Stimulated activated CD8-positive, alpha-beta memory T cell treated with anti-CD3 and anti-CD28 coated beads, Interleukin-15, amount 100 ng/mL, for 24 hours (primary cell): ENCODE measurements at places on chromosomes 7 and 10.

- no peak for DNase-seq
Measured at GRCh38 chr7:14761510-14762296, 140.8 kb downstream of the DGKB start.

- no peak for DNase-seq
Measured at GRCh38 chr7:155234950-155235789, 62.5 kb upstream of the INSIG1 start.

DNA sequence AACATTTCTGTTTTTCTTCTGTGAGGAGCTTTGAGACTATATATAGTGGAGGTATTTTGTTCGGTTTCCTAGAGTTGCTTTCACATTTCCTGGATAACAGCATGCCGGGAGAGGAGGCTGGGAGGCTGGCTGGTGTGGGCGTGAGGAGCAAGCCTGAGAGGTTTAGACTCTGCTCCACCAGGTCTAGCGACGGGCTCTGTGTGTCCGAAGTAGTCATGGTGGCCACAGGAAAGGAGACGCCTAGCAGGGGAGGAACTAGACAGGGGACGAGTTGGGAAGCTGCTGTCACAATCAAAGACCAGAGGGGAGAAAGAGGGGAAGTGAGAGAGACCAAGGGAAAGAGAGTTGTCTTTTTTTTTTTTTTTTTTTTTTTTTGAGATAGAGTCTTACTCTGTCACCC, 19.6 kb downstream of the PTPRE start:
- no peak for DNase-seq

GRCh38 chr10:7151538-7151937, 259.3 kb downstream of the SFMBT2 start:
- no peak for DNase-seq

DNA sequence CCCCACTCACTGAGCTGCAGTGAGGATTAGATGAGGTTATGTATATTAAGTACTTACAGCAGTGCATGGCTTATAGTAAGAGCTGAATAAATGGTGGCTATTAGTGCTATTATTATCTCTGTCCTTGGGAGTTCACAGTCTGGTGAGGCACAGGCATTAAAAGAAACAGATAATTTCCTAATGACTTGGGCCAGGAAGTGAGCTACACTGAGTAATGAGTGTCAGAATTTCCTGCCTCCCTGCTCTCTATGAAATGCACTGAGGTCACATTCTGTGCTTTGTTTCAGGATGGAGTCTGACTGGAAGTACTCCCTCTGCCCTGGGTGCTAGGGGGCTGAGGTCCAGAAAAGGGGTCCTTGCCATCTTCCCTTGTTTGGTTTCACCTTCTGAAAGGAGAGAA, 48.7 kb upstream of the LOXL4 start:
- no peak for DNase-seq

GRCh38 chr7:32219416-32219815, 149.2 kb upstream of the PDE1C start:
- DNase-seq = no peak

GRCh38 chr10:114172776-114173602, 1.0 kb downstream of the CCDC186 start:
- no peak for DNase-seq

- DNase-seq = no peak
Measured at GRCh38 chr10:21497177-21497807, 28.2 kb downstream of the SKIDA1 start.

GRCh38 chr10:129945941-129946760, 17.9 kb downstream of the EBF3 start:
- DNase-seq = no peak

DNA sequence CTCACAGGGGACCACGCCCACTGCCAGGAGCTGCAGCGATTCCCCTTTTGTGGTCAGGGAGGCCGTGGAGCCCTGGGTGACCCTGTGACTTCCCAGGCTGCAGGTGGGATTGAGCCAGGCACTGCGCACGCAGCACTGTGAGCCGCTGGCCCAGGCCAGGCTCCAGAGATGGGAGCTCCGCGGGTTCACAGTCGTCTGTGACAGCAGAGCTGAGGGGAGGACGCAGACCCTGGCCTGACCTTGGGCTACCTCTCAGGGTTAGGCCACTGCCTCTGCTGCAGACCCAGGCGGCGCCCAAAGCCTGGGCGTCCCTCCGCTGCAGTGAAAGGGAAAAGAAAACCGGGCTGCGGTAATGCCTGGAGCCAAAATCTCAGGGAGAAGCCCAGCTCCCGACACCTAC, 107.5 kb upstream of the GPR26 start:
- no peak for DNase-seq

DNA sequence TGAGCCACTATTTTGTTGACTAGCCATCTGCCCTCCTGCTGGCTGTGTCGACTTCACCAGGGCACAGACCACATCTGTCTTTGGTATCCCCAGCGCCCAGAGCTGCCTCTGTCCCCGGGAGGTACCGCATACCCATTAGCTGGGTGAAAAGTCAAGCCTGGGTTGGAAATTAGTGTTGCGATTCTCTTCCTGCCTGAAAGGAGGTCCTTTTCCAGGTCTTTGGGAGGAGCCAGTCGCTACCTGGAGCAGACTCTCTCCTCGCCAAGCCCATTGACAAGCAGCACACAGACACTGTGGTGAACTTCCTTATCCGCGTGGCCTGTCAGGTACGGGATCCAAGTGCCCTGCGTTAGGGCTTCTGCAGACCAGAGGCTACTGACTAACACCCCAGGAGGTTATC, 79.4 kb downstream of the TRRAP start:
- DNase-seq = no peak

DNA sequence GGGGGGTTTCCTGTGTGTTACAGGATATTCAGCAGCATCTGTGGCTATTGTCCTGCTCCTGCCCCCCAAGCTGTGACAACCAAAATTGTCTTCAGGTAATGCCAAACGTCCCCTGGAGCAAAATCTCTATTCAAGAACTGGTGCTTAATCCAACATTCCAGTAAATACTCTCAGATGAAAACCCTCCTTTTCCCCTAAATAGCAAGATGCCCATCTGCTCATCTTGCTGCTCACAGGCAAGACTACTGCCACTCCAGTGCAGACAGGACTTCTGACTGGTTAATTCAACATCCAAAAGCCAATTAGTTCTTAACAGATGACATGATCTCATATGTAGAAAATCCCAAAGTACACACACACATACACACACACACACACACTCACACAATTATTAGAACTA, 20.5 kb upstream of the JAZF1 start:
- no peak for DNase-seq

GRCh38 chr10:63539994-63540393, 18.8 kb downstream of the REEP3 start:
- no peak for DNase-seq

- no peak for DNase-seq
Measured at GRCh38 chr10:102281102-102281487, 35.8 kb downstream of the GBF1 start.

GRCh38 chr7:84230491-84230890, 35.9 kb upstream of the SEMA3A start:
- DNase-seq = no peak

DNA sequence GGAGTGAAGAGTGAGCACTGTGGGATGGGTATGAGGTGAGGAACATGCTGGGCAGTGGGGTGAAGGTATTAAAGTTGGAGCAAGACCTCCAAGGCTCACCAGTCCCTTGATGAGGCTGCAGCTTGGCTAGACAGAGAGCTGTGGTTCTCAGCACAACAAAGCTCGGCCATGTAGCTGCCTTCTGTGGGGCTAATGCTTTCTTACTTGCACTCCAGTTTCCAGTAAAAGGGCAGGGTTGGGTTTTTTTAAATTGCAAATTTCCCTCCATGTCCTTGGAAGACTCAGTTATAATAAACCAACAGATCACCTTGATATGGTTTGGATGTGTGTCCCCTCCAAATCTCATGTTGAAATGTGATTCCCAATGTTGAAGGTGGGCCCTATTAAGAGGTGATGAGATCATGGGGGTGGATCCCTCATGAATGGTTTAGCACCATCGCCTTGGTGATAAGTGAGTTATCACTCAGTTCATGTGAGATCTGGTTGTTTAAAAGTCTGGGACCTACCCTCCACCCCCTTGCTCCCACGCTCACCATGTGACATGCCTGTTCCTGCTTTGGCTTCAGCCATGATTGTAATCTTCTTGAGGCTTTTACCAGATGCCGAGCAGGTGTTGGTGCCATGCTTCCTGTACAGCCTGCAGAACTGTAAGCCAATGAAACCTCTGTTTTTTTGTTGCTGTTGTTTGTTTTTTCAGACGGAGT, 55.9 kb downstream of the ATXN7L1 start:
- DNase-seq = no peak

GRCh38 chr7:82578430-82578829, 134.9 kb upstream of the CACNA2D1 start:
- DNase-seq = no peak

DNA sequence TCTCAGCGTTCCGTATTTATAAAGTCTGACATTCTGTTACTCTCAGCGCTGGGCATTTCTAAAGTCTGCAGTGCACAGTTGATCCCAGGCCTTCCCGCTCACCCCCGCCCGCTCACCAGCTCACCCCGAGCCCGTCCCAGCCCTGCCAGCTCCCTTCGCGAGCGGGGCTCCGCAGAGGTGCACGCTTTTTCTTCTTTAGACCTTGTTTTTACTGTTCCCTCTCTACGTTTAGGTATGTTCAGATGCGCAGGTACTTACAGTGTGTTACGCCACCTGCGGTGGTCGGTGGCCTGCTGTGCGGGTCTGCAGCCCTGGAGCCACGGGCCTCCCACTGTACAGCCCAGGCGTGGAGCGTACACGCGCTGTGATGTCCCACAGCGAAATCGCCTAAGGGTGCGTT, 28.8 kb downstream of the NKX6-2 start:
- DNase-seq = no peak

DNA sequence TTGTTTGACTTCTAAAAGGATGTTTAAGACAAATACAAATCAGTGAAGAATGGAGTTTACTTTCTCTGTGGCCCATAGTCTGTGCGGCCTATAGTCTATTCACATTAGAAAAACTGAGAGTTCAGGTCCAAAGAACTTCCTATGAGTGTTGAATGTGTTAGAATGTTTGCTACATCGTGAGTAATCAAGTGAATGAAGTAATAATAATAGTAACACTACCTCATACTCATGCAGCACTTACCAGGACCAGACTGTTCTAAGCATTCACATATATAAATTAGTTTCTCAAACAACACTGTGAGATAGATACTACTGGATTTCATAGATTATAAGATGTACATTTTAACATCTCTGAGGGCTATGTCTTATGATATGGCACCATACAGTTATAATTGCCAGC, 70.4 kb downstream of the RALA start:
- no peak for DNase-seq

DNA sequence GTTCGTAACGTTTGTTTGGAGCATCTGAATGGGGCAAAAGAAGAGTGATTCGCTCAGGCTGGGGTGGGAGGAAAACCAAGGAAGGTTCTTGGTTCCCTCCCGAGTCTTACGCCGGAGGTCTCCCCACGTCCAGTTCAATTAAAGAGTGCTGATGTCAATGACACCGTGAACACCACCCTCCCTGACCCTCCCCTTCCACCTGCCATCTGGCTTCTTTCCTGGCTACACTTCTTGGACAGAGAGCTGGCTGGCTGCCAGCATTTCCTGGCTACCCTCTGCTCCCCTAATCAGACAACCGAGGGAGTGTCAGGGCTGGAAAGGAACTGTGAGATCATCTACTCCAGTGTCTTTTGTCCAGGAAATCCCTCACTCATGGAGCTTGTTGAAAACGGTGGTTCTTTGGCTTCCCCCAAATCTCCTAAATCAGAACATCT, 24.1 kb upstream of the FFAR4 start:
- no peak for DNase-seq

DNA sequence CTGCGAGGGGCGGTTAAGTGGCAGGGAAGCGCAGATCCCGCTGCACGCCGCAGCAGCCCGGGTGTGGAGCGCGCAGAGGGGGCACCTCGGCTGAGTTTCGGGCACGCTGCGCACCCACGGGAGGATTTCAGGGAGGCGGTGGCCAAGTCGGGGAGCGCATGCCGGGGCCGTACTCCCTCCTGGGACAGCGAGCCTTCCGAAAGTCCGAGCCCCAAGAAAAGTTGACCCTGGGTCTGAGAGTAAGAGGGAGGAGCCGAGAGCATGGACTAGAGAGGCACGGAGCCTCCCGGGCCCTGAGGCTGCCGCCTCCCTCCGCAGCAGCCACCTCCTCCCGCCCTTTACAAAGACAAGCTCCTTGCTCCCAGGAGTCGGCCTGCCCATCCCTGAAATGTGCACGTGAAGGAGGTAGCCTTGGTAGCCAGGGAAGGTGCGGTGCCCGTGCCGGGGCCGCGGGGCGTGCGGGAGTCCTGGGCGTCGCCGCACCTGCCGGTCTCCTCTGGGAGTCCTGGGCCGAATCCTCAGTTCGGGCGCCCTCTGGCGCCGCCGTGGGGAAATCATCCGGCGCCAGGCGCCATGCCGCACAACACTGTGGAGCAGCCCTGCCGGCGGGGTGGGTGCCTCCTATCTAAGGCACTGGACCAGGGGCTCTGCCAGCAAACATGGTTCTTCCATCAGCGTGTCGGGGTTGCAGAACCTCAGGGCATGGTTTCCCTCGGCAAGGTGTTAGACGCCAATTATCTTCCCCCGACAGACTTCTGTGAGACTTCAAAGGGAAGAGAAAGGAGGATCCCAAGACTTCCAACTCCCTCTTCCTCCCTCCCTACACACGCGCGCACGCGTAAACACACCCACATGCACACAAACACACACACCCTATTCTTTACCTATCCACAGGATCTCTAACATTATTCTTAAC, 104.0 kb downstream of the TRIL start:
- DNase-seq = peak; percentile 57

- DNase-seq = no peak
Measured at GRCh38 chr10:11112718-11113117, 95.0 kb downstream of the CELF2 start.

GRCh38 chr10:12443026-12443425, 93.7 kb downstream of the CAMK1D start:
- no peak for DNase-seq

DNA sequence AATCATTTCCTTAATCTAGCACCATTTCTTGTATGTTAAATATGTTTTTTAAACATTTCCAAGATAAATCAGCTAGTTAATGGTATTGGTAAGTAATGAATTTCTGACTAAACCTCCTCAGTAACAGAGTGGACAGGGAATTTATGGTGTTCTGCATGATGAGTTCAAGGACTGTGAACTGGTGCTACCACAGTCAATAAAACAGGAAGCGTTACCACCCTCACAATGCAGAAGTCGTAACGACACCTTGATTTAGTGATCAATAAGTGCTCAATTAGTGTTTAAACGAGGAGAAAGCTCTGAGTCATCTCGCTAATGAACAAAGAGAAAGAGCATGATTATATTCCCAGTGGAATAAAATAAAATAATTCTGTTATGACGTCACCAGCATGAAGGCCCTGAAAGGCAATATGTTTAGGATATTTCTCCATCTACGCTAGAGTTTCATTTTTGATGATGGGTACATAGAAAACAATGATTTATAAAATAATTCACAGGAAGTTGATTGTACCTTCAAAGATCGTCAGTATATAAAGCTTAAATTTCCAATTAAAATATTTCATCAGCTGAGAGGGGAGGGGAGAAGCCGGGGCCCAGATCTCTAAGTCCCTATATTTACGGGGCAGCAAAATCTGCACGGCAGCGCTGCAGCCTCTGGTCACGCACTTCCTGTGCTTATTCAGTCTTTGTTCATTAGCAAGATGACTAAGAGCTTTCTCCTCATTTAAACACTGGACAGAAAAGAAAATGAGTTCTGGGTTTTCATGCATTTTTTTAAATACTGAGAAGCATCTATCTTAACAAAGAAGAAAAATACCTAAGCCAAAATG, 400.5 kb downstream of the PTPRN2 start:
- no peak for DNase-seq
